ENCODE measurements at places on chromosomes 2 and 18. TPM values are rescaled to one million over a fixed set of nuclear protein-coding genes. Genes with fewer than 3 reads are reported as not detected.

HRH4 gene
- total RNA-seq: not detected

DNA sequence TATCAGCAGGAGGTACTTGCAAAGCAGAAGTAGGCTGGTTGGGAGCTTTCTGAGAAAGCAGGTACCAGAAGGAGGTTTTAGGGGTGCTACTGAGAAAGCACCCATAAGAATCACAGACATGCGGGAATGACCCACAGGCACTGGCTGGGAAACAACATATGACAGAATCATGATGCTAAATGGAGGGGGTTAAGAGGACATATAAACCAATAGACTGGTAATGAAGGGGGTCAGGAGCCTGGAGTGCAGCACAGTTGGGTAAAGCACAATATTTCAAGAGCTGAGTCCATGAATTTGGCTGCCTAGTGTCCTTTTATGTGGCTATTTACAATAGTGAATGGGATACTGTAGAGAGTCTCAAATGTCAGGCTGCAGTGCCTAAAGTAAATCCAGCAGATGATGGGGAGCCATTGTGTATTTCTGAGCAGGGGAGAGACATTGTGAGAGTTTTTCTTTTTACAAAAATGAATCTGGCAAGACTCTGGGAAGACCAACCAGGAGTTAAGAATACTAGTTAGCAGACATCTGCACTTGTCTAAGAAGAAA lies 27.6 kb upstream of the GMCL1 start:
- H3K4me3 ChIP-seq: no peak overlapping the region
- H3K36me3 ChIP-seq: peaks cover 1% of the 10 kb centered on the region
- no peaks in the 10 kb centered on the region for H3K27me3 ChIP-seq
- no peak for DNase-seq
- peaks cover 42% of the 10 kb centered on the region for H3K4me1 ChIP-seq
- peak overlapping the region; percentile 4 for H3K27ac ChIP-seq

GRCh38 chr2:108960006-108960405 lies 29.0 kb downstream of the EDAR start:
- H3K4me1 ChIP-seq: peaks cover 29% of the 10 kb centered on the region
- DNase-seq: no peak
- H3K4me3 ChIP-seq: no peak overlapping the region
- no peaks in the 10 kb centered on the region for H3K27me3 ChIP-seq
- no peak overlapping the region for H3K27ac ChIP-seq

DNA sequence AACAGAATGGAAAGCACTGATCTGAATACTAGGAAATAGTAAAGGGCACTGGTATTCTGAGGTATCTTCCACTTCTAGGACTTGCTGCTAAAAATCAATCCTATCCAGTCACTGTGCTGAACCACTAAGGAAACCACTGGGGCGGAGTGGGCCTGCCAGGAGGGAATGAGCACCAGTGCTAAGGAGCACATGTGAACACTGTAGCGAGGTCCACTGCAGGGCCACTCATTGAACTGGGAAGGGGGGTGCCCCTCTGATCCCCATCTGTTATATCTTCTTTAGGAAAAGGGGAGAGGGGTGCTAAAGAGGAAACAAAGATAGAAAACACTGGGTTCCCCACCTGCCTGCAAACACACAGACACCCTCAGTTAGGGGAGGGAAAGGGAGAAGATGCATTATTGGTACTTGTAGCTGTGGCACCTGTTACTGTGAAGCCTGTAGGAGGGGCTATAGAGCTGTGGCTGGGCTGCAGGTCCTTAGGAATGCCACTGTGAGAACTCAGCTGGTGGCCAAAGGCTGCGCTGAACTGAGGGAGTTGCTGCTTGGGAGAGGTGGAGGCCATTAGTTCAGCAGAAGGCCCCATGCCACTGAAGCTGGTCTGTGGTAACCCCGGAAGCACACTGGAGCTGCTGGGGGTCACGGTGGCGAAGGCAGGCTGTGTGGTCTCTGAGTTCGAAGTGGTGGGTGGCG lies 81.8 kb downstream of the INO80D start:
- 0 out of 2 replicates have a peak, but pooled peaks cover 3% of the 10 kb centered on the region for H3K36me3 ChIP-seq
- no peak overlapping the region for H3K4me3 ChIP-seq
- H3K4me1 ChIP-seq: no peaks in the 10 kb centered on the region
- peak; percentile 65 for DNase-seq
- no peak overlapping the region for H3K27ac ChIP-seq
- H3K27me3 ChIP-seq: no peaks in the 10 kb centered on the region

ANTXR1 gene
- 0.35 TPM for total RNA-seq

GRCh38 chr2:66679442-66679841 lies 244.5 kb downstream of the MEIS1 start:
- DNase-seq: no peak
- no peaks in the 10 kb centered on the region for H3K36me3 ChIP-seq
- H3K4me3 ChIP-seq: no peak overlapping the region
- no peak overlapping the region for H3K27ac ChIP-seq

TFCP2L1 gene
- 17.8 TPM for total RNA-seq

USP40 gene
- 27.4 TPM for total RNA-seq

- no peak for DNase-seq
- no peaks in the 10 kb centered on the region for H3K27me3 ChIP-seq
- no peak overlapping the region for H3K27ac ChIP-seq
- no peaks in the 10 kb centered on the region for H3K36me3 ChIP-seq
- H3K4me1 ChIP-seq: no peaks in the 10 kb centered on the region
Measured at GRCh38 chr2:60586081-60586480, 32.6 kb upstream of the BCL11A start.

EMILIN1 gene
- total RNA-seq: 0.30 TPM
